ENCODE measurements at places on chromosomes 11 and 22.
A peak's percentile ranks its signal among the peaks of the same experiment; 100 is the strongest.

GRCh38 chr11:2833051-2833715 lies 52.4 kb downstream of the CDKN1C start:
- no peak for DNase-seq

GRCh38 chr11:21707116-21707739 lies 485.7 kb upstream of the ANO5 start:
- no peak for DNase-seq

GRCh38 chr22:22604326-22605073 lies 39.9 kb upstream of the GGTLC2 start:
- DNase-seq: no peak

DNA sequence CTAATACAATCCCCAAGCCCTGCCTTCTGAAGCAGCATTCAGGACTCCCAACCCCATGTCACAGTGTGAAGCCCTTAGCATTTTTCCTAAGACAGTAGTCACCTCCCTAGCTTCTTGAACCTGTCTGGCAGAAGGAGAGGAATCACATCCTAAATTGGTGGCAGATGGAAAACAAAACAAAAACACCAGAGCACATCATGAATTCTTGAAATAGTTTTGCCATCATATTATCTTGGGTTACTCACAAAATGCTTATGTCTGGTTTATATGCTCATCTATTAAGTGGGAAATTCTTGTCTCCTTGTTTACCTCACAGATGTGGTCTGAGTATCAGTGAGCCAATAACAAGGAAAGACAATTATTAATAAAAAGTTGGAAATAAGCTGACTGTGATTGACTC lies 15.3 kb downstream of the OR51M1 start:
- DNase-seq: no peak

DNA sequence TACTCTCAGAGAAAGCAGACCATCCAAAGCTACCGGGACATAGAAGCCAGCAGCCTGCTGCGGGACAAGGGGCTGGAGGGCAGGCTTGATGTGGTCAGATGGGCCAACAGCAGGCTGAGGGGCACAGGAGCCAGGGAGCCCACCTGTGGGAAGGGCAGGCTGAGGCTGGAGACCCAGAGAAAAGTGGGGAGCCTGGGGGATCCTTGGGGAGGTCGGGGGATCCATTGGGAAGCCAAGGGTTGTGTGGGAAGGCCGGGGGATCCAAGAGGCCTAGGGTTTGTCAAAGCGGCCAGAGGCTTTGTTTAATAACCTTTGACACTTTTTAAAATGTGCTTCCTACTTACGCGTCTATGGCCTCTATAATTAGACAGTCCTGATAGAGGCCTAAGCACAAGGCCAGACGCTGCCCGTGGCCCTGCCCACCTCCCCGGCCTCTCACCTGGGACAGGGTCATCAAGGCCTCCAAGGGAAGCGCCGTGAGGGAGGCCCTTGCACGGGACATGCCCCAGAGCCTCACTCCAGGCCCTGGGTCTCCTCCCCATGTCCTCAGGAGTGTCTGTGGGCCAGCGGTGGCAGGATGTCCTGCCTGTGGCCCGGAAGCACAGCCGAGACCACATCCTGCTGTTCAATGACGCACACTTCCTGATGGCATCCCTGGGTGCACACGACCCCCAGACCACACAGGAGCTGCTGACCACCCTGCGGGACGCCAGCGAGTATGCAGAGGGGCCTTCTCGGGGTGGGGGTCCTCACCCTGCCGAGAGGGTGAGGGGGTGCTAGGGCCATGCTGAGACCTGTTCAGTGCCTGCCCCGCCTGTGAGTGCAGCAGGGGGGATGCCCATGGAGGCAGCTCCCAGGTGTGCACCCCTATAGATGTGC lies 8.6 kb upstream of the GTSE1 start:
- no peak for DNase-seq

GRCh38 chr11:119907122-119907851 lies 178.3 kb upstream of the NECTIN1 start:
- no peak for DNase-seq

- no peak for DNase-seq
Measured at GRCh38 chr22:20728523-20729190, 45.3 kb upstream of the SERPIND1 start.

DNA sequence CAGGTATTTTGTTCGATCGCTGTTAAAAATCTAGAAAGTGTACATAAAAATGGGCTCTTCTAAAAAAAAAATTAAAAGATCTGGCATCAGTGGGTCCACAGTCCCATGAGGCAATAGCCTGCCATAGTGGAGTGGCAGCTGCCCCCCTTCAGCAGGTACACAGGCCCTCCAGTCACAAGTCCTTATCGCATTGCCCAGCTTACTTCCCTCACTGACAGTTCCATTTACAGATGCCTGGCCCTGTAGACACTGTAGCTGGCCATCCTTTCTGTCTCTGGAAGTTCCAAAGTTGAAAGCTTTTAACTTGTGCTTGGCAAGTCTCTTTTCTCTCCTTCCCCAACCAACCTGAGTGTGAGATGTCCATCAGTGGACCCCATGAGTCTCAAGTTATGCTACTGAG lies 11.4 kb downstream of the ZNRF3 start:
- DNase-seq: no peak

GRCh38 chr11:130673698-130674097 lies 225.3 kb downstream of the ADAMTS15 start:
- DNase-seq: no peak

- DNase-seq: no peak
Measured at GRCh38 chr11:7572001-7572712, 58.4 kb downstream of the PPFIBP2 start.

DNA sequence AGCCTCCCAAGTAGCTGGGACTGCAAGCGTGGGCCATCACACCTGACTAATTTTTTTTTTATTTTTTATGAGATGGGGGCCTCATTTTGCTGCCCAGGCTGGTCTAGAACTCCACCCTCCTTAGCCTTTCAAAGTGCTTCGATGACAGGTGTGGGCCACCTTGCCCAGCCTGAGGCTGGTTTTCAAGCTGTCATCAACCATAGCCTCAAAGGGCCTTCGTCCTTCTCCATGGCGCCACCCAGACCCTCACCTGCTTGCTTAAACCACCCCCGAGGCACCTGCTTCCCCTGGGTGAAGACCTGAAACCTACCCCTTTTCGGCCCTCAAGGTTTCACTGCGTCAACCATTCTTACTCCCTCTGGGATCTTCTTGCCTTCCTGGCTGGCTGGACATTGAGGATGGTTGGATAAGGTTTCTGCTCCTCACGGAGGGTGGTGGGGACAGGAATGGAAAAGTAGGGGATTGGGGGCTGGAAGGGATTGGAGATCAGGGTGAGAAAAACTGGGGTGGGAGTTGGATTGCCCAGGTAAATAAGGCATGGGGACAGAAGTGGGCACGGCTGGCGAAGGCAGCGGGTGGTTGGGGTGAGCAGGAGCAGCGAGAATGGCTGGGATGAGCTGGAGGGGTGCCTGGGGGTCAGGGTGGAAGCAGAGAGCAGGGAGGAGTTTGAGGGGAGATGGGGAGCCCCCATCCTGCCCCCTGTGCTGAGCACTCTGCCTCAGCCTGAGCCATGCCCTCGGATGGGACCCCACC lies 2.8 kb upstream of the ACR start:
- DNase-seq: no peak

- no peak for DNase-seq
Measured at GRCh38 chr11:131616481-131617140, 246.2 kb downstream of the NTM start.

DNA sequence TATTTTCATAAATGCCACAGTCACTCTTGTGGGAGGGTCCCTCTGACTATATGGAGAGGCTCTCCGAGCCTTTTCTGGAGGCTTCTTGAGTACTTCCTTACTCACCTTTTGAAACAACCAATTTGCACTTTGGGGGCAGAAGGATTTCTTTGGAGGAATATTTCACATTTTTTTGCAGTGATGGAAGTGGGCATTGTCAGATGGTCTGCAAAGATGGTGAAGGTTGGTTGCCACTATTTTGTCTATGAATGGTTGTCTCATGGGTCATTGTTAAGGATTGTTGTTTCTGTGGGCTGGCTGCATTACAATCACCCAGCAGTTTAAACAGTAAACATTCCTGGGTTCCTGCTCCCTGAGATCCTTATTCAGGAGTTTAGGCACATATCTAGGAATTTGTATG lies 388.2 kb downstream of the TMEM135 start:
- DNase-seq: no peak

DNA sequence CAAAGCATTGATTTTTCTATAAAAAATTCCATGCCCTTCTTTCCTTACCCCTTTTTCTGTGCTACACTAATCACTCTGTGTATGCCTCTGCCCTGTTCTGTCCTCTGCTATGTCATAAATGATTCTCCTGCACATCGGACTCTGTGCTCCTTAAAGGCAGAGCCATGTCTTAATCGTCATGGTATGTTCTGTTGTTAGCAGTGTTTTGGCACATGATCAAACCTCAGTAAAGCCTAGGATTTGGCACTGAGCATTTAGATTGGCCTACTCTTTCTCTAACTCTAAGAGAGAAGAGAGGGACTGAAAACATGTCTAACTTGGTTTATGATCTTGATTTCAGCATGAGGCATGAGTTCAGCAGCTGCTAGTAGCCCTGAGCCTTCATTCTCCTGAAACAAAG lies 266.9 kb downstream of the AASDHPPT start:
- no peak for DNase-seq

DNA sequence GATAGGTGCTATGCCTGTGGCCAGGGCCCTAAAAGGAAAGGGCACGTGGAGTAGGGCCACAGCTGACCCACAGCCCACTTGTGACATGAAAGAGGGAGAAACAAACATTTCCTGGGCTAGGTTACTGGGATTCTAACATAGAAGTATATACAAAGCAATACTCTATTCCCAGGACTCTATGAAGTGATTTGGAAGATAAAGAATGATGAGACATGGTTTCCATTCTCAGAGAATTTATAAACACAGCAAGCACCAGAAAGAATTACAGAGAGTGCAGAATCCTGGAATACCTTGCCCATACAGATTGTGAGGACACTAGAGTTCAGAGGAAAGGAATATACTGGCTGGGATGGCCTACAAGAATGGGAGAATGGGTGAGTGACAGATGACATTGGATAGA lies 86.4 kb downstream of the KIRREL3 start:
- no peak for DNase-seq

DNA sequence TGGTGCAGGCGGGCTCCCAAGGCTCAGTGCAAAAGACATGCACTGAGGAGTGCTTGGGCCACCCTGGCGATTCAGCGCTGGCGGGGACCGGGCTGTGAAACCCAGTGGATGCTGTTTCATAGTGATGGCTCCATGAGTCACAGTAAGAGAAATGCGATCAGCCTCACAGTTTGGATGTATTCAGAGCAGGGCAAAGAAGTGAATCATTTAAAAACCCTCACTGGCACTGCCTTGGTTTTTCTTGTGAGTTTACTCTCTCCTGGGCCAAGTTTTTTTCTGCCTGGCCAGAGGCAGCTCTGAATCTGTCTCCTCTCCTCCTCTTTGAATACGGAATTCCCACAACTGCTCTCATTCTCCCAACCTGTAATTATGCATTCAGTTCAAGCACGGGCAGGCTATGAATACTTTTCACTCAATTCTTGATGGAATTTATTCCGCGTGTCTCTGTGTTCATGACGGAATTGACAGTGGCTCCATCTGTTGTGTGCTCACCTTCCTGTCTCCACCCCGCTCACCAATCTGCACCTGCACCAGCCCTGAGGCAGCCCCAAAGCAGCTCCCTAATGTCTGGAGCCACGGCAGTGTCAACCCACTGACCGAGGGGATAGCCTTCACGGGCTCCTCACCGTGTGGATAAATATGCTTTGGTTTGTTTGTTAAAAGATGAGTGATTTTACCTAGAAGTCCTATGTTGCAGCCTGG lies 14.9 kb downstream of the ADAMTS8 start:
- no peak for DNase-seq

DNA sequence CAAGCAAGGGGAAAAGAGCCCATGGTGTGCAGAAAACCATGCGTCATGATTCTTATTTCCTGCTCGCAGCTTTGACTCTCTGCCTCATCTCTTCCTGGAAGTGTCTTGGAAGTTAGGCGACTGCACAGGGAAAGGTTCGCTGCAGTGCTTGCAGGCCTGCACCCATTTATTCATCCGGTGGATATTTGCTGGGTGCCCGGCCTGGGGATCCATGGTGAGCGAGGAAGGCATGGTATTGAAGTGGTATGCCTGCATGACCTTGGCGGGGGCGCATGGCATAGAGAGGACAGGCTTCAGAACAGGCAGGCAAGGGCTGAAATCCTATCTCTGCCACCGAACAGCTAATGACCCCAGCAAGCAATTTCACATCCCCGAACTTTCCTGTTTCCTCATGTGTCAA lies 40.6 kb downstream of the FAM83F start:
- DNase-seq: no peak

DNA sequence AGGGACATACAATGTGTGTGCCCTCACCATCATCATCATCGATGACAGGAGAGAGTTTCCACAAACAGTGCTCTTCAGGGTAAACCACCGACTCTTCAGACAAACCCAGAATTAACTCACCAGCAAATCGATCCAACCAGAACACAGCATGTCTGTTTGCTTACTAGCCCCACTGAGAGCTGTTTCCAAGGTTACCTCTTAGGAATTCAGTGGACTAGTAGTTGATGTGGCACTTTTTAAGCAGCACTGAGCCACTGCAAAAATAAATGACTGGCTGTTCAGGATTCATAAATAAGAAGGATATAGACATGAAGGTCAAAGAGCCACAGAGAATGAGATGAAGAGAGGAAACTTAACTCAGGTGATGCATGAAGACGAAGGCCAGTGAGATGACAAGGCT lies 83.1 kb downstream of the PARVA start:
- DNase-seq: no peak

DNA sequence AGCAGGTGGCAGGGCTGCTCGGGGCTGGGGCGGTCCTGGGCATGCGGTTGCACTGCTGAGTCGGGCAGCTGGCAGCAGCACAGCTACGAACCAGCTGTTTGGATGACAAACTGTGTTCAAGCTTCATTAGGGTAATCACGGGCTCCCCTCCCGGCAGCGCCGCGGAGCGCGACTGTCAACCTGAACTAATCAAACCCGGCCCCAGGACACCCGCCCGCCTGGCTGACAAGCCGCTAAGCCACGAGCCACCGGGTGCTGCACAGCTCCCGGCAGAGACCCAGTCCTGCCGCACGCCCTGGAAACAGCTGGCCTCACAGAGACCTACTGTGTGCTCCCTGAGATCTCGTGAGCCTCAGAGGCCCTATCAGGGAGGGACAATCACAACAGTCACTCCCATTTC lies 60.6 kb upstream of the TCF20 start:
- no peak for DNase-seq

DNA sequence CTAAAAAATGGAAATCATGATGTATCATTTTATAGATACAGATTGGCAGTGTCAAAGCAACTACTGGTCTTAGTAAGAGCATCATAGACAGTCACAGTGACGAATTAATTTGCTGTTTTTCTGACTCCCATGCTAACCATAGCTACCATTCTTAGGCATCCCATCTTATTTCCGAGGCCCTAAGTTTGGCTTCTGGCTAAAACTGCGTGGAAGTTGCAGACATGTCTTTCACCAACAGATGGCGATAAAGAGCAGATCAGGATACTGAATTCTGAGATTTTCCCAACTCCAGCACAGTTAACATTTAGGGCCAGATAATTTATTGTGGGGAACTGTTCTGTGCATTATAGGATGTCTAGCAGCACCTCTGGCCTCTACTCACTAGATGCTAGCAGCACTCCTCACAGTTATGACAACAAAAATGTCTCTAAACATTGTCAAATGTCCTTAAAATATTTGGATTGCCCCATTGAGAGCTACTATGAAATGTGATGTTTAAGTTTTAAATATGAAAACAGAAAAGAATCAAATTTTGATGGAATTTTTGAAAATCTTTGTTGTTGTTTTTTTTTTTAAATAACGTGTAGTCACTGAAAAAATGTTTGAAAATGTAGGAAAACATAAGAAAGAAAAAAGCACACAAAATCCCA lies 16.3 kb downstream of the OR2AG2 start:
- peak; percentile 54 for DNase-seq

- DNase-seq: no peak
Measured at GRCh38 chr11:44004452-44005062, 43.2 kb upstream of the ACCSL start.

- no peak for DNase-seq
Measured at GRCh38 chr11:17611503-17612220, 64.6 kb downstream of the OTOG start.

Measured in stimulated activated CD4-positive, alpha-beta T cell treated with anti-CD3 and anti-CD28 coated beads, Interleukin-4, amount 100 ng/mL, for 24 hours (primary cell).